ENCODE measurements at places on chromosomes 7 and 10. TPM values are rescaled to one million over a fixed set of nuclear protein-coding genes. Genes with fewer than 3 reads are reported as not detected.
A peak's percentile ranks its signal among the peaks of the same experiment; 100 is the strongest.

DNA sequence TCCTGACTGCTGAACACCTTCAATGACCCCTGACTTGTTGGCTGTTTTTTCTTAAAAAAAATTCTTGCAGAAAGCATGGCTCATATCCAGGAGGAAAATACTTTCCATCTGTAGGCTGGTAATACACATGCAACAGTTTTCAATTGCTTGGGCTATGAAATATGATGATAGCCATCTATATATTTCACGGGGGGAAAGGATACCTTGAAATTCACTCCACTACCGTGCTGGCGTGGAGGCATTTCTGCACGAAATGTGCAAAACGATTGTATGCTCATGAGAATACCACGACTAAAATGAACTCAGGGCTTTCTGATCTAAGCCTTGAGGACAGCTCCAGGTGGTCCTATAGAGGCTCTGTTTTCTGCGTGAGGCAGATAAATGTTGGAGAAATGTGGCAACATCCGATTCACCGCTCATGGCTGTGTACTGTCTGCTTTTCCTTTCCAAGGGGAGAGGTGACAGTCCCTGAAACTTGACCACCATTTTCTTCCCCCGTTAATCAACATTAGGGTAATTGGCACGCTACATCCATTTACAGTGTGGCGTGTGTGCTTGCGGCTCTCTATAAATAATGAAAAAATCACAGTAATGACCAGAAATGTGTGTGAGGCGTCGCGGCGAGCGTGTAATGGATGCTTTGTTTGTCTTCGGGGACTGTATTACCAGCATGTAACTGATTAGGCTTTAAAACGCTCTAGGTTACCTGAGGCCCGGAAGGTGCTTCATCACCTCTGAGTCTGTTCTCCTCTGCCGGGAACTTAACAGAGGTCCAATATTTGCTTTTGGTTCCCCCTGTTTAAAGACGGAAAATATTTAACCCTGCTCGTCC lies 12.8 kb upstream of the CARD11 start:
- no peak for DNase-seq

Gene SCART1
- total RNA-seq = 3.9 TPM

DNA sequence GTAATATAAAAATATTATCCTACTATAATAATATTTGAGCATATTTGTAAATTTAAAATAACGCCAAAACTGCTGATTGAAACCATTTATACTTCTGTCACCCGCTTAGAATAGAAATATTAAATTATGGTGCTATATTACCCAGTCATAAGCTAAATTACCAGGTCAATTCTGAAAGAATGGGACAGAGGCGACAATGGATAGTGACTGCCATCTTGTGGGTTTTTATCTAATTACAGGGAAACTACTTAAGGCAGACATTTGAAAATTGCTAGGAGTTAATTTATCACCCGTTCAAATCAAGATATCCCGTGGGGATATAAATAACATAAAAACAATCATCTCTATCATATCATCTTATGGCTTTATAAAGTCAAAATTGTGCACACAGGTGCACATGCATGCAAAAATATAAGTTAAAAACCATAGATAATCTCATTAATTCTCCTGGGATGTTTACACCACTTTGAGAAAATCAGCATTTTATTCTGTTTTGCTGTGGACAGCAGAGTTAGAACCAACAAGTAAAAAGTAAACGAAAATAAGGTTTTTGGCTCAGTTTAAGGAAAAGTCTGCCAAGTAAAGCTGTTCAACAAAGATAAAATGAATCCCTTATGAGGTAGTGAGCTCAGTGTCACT lies 41.3 kb upstream of the HPSE2 start:
- no peak for DNase-seq

DNA sequence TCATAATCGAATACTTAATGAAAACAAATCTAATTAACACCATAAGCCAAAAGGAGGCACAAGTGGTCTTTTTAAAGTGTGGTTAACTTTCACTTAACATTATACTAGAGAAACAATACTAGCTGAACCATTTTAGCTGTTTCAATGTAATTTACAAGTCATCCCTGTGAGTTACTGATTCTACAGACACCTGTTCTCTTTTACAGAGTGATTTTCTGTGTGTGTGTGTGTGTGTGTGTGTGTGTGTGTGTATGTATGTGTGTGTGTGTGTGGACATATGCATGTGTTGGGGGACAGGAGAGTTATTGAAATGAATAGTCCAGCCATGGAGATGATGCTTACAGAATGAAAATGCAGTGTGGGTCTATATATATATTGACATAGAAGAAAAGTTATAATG lies 200.2 kb downstream of the DNAJC1 start:
- DNase-seq = no peak

DNA sequence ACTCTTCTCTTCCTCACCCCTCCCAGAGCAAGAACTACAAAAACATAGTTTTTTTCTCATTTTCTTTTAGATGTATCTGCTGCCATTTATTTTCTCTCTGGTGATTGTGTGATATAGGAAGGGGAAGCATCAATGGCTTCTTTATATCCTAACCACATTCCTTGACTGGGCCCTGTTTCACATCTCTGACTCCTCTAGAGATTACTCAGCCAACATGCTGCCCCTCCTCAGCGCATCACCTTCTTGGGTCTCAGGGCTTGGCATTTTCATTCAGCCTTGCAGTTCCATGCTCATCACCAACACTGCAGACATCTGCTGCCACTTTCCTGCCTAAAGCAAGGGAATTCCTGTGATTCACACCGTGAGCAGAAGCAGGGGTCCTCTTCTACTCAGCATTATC lies 705.5 kb downstream of the AUTS2 start:
- no peak for DNase-seq

GRCh38 chr10:117140525-117140902 lies 2.4 kb upstream of the VAX1 start:
- DNase-seq = no peak

Gene JCAD
- 15.3 TPM for total RNA-seq

Gene CALML3
- not detected for total RNA-seq

DNA sequence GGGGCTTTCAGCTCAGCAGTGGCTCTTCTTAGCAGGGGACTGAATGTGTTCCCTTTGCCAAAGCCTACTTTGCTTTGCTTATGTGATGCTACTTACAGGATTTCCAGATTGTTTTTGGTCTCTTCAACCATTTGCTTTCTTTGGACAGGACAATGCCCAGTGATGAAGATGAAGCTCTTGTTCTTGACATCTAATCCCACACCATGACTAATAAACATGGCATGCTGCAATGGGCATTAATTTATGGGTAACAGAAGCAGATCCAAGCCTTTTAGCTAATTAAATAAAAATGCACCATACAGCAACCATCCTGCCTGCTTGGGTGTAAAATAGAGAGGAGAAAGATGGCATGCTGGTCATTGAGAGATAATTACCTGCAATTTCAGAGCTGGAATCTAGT lies 175.5 kb upstream of the ITGB1 start:
- DNase-seq = no peak

GRCh38 chr7:70432567-70433001 lies 699.4 kb upstream of the GALNT17 start:
- no peak for DNase-seq

Gene PPP1R17
- total RNA-seq = not detected

Gene NME8
- not detected for total RNA-seq

GRCh38 chr7:139367438-139368155 lies 7.9 kb downstream of the LUC7L2 start:
- no peak for DNase-seq

- DNase-seq = no peak
Measured at GRCh38 chr10:97280783-97281182, 11.7 kb downstream of the ARHGAP19 start.

DNA sequence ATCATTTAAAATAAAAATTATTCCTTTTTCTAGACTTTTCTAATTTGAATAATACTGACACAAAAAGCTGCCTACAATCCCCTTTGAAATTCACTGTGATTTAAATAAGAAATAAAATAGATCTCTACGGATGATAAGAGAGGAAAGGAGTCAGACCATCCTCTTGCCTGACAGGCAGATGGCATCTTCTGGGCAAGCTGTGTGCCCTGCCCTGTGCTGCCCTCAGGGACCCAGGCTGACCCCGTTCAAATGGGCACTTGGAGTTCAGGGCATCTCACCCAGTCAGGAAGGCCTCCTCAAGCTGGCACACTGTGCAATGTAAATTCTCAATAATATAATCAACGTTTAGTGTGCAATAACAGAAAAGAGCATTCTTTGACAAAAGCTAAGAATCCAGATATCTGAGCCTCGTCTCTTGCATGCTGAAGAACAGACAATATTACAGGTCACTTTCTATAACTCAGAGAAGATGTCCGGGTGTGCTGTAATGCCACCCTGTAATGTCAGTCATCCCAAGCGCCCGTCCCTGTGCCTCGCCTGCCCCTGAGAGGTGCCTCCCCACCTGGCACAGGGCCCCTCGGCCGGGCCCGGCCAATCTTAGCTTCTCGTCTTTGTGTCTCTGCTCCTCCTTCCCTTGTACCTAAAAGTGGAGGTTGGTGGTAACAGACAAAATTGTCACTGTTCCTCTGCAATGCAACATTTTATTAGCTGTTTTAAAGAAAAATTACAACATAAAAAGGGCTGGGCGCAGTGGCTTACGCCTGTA lies 263.3 kb downstream of the COBL start:
- DNase-seq = no peak

DNA sequence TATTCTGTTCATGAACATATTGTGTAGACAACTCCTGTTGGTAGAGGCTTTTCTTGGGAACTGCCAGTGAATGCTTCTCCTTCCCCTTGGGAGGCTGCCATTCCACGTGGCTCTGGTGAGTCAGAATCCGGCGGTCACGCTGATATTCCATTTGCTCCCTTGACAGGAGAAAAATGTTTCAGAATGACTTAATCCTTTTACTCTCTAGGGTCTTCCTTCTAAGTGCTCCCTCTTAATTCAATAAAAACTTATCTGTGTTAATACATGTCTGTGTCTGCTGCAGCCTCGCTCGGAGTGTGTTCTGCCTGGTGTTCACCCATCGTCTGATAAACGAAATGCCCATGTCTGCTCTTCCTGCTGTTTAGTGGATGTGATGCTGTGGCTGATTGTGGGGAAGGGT lies 278.6 kb downstream of the ARHGAP12 start:
- DNase-seq = peak; percentile 40

- DNase-seq = no peak
Measured at GRCh38 chr7:99404235-99404976, 4.0 kb downstream of the PDAP1 start.

DNA sequence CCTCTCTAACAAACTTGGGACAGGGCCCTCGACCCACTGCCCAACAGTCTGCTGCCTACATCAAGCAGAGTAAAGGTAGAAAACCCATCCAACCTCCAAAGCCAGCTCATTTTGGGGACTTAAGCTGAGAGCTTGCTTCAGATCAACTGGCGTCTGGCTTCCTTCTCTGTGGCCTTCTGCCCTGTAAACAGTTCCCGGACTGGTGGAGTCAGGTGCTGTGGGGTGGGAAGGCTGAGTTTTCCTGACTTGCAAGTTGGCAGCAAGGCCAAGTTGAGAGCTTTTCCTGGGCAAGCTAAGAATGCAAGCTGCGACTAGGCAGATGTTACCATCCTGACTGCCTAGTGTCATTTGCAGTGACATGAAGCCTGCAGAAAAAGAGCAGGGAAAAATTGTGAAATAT lies 3.7 kb downstream of the GALNT17 start:
- DNase-seq = peak; percentile 65

DNA sequence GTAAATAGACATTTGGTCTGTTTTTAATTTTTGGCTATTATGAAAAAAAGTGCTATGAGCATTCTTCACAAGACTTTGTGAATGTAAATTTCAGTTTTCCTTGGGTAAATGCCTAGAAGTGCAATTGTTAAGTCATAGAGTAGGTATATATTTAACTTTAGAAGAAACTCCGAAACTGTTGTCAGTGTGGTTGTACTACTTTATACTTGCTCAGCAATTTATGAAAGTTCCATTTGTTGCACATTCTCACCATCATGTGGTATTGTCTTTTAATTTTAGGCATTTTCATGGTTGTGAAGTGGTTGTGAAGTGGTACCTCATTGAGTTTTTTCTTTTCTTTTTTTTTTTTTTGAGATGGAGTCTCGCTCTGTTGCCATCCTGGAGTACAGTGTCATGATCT lies 60.0 kb downstream of the TYW1 start:
- DNase-seq = no peak

Gene DGKB
- total RNA-seq = 0.52 TPM

GRCh38 chr7:29328811-29329210 lies 134.2 kb downstream of the CHN2 start:
- no peak for DNase-seq

Gene CNNM1
- total RNA-seq = 1.6 TPM

DNA sequence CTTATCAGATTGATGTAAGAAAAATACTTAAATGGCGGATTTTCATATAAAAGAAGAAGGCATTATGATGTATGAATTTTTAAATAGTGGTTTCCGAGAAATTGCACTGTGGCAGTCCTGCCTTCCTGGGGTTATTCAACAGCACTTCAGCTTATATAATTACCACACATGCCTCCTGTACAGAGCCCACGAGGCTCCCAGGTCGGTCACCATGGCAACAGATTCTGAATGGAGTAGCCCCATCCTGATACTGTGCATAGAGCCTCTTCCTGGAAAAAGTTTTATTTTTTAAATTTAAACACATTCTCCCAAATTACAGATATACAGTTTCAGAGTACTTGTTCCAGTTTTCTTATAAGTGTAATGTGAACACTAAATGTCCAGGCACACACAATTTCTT lies 15.9 kb upstream of the ASB4 start:
- DNase-seq = no peak

DNA sequence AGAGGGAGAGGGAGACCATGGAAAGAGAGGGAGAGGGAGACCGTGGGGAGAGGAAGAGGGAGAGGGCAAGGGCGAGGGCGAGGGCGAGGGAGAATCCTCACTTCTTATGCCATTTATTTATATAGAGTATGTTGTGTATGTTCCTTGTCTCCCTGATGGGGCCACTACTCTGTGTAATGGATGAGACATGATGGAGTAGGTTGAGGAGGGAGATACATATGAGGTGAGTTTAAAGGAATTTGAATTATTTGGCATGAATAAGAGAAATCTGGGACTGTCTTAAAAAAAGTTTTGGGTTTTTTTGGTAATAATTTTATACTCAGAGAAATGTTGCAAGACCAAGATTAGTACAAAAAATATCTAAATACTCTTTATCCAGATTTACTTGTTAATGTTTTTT lies 20.1 kb downstream of the CCSER2 start:
- DNase-seq = no peak

- DNase-seq = no peak
Measured at GRCh38 chr7:151871904-151872303, 5.0 kb downstream of the PRKAG2 start.

Gene SPAM1
- total RNA-seq = not detected

Gene MTERF1
- total RNA-seq = 7.5 TPM

- DNase-seq = no peak
Measured at GRCh38 chr10:83862723-83863122, 276.6 kb upstream of the GHITM start.

Gene CLDN3
- total RNA-seq = 150 TPM

Gene ANKRD30A
- total RNA-seq = not detected

DNA sequence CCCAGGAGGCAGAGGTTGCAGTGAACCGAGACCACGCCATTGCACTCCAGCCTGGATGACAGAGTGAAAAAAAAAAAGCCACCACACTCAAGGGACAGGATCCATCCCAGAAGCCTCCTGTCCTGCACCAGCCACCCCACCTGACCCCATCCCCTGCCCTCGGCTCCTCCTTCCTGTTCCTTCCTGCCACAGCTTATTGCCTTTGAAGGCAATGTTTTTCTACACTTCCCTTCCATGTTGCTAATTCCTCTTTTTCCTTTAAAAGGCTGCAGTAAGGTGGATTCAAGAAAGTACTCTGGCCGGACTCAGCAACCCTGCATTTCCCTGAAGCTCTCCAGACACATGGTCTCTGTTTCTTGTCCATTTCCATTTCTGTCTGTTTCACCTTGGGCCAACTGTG lies 80.9 kb downstream of the FAM171A1 start:
- DNase-seq = no peak

- no peak for DNase-seq
Measured at GRCh38 chr10:21858455-21858854, 145.1 kb downstream of the DNAJC1 start.

Gene SFTPA1
- total RNA-seq = 0.26 TPM

Gene C7orf57
- total RNA-seq = 0.26 TPM

Gene ZNF727
- 8.2 TPM for total RNA-seq

All from body of pancreas (tissue), 4 donors.